ENCODE measurements at places on chromosomes 3 and 15.

DNA sequence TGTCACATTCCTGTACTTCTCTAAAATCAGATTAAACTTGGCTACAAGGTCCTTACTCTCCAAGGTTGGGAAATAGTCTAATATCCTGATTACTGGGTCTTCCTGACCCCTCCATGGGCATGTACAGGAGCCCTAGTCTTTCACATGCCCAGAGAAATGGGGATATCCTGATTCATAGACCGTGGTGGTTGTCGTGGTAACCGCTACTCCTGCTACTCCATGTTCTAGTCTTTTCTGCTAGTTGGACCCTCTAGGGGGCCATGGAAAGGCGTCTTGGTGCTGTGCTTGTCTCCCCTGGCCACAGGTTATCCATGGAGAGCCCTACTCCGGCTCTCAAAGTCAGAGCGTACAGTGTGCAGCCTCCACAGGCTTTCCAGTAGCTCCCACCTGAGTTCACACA, 13.1 kb upstream of the ZBTB38 start:
- DNase-seq, result no peak

- peak; percentile 80 for DNase-seq
Measured at GRCh38 chr3:107117922-107118536, 259.2 kb upstream of the CCDC54 start.

GRCh38 chr3:194269610-194270145, 81.5 kb downstream of the CPN2 start:
- peak; percentile 92 for DNase-seq

- no peak for DNase-seq
Measured at GRCh38 chr3:44439499-44440295, 37.8 kb downstream of the ZNF445 start.

GRCh38 chr3:160319322-160319721, 79.7 kb downstream of the IFT80 start:
- DNase-seq, result no peak

GRCh38 chr3:54917174-54917573, 10.7 kb downstream of the LRTM1 start:
- DNase-seq, result no peak

- DNase-seq, result no peak
Measured at GRCh38 chr15:73573572-73573971, 59.6 kb downstream of the NPTN start.

GRCh38 chr15:81280696-81281455, 43.1 kb downstream of the STARD5 start:
- no peak for DNase-seq

DNA sequence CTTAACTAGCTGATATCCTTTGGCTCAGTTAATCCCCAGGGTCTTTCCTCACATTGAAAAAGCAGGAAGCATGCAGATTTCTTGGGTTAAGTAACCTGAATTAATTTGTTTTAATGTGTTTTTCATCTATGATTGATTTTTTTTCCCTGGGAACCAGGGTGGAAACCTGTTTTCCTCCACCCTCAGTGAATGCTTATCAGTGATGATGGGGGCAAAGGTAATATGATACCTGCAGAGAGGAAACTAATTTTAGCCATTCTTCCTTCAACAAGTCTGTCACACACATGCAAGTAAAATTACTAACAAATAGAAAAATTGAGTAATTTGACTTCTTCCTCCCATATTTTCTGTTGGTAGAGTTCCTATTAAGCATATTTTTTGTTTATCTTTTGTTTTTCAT, 5.9 kb downstream of the CASR start:
- no peak for DNase-seq

GRCh38 chr3:42129014-42129953, 38.1 kb downstream of the TRAK1 start:
- peak; percentile 69 for DNase-seq

- no peak for DNase-seq
Measured at GRCh38 chr3:61429106-61429505, 132.3 kb upstream of the PTPRG start.

- DNase-seq, result no peak
Measured at GRCh38 chr15:51709031-51709430, 27.7 kb downstream of the SCG3 start.

GRCh38 chr15:67100801-67101581, 35.6 kb downstream of the SMAD3 start:
- DNase-seq, result no peak

DNA sequence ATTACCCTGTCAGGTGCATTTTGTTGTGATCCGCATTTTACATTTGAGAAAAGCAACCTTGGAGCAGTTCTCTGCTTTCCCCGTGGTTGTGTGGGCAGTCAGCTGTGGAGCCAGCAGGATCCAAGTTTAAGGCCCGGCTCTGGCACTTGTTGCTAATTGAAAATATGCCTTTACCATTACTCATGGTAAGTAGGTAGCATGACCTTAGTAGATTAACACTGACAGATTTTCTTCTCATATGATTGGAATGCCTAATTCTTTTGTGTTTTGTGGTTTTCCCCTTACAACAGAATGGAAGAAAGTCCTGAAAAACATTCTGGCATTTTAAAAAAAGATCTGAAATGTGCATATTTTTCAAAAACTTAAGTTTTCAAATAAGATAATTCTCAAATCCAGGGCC, 246.5 kb upstream of the LRRN1 start:
- DNase-seq, result no peak

GRCh38 chr3:159825216-159825854, 163.3 kb upstream of the IL12A start:
- DNase-seq, result peak; percentile 33

DNA sequence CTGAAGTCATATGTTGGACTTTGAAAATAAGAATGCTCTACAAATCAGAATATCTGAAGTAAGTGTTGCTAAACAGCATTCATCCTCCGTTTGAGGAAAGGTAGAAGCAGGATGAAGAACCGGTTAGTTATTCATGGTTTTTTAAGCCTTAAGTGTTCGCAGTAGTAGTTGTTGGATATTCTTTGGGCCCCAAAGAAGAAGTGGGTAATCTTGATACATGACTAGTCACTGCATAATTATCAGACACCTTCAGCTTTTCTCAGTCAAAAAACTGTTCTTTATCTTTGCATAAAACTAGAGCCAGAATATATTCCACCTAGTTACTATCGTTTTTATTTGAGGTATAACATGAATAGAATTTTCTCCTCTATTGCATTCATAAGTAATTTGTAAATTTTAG, 13.8 kb downstream of the RAB5A start:
- no peak for DNase-seq

- peak; percentile 72 for DNase-seq
Measured at GRCh38 chr3:66592927-66593625, 92.3 kb upstream of the LRIG1 start.

GRCh38 chr15:58260205-58260724, 122.1 kb downstream of the AQP9 start:
- peak; percentile 44 for DNase-seq

DNA sequence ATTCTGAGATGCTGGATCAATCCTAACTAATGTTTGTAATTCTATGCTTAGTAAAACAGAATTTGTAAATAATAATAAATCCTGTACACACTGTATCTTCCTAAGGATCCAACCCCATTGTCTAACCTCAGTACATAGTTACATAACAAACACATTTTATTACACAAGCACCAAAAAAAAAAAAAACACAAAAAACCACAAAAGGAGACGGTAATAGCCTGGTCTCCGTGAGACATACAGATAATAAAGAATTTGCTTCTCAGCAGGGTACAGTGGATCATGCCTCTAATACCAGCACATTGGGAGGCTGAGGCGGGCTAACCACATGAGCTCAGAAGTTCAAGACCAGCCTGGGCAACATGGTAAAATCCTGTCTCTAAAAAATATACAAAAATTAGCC, 558.7 kb downstream of the MAGI1 start:
- DNase-seq, result no peak

DNA sequence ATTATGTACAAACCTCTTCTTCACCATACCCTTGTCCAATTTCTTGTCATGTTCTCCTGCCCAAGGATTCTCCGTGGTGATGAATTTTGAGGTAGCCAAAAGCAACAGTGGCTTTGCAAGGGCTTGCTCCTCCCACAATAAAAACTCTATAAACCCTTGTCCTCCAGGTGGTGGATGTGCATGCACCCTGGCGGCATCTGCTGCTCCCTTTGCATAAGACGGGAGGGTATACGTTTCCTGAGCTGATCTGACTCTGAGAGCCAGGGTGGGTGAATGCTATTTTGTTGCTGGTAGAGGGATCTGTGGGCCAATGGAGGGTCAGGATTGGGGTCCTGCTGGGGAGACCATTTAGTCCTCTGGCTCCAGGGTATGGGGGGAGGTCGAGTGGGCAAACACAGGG, 5.4 kb downstream of the DNAH1 start:
- DNase-seq, result no peak

GRCh38 chr15:93270937-93271467, 182.0 kb upstream of the RGMA start:
- DNase-seq, result no peak

DNA sequence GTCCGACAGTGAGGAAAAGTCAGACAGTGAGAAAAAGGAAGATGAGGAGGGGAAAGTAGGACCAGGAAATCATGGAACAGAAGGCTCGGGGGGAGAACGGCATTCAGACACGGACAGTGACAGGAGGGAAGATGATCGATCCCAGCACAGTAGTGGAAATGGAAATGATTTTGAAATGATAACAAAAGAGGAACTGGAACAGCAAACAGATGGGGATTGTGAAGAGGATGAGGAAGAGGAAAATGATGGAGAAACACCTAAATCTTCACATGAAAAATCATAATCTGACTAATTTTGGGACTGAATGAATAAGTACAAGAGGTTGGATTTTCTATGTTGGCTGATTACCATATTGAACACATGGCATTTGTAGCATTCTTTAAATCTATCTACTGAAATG, 26.2 kb downstream of the SEC62 start:
- DNase-seq, result no peak

GRCh38 chr15:69579950-69580618, 127.5 kb downstream of the RPLP1 start:
- DNase-seq, result no peak

DNA sequence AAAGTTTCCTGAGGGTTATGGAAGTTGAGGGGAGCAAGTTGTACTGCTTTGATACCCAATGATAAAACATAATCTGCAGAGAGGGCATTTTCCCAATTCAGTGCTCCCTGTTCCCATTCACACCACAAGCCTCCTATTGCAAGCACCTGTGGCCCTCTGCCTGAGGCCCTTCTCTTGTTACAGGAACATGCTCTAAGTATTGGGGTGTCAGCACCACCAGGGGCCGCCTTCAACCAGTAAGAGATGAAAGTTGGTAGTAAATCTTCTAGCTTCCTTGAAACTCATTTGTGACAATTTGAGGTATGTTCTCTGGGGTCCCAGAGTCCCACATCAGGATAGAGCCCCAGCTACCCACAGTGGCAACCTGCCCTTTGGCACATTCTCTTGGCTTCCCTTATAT, 265.4 kb upstream of the ARHGEF26 start:
- peak; percentile 12 for DNase-seq

DNA sequence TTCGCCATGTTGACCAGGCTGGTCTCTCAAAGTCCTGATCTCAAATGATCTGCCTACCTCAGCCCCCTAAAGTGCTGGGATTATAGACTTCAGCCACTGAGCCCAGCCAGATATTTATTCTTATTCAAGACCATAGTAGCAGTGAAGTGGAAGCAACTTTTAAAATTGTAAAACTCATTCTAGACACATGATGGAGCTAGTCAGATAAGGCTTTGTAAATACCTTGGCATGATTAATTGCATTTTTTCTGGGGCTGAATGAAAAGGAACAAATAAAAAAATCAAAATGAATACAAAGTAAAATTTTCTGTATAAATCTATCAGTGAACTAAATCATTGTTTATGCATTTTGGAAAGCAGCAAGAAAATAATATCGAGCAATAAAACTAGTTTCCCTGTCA, 4.1 kb upstream of the MYO1E start:
- DNase-seq, result no peak

- DNase-seq, result peak; percentile 11
Measured at GRCh38 chr3:148036331-148036876, 627.2 kb downstream of the ZIC1 start.

- no peak for DNase-seq
Measured at GRCh38 chr3:167669699-167670098, 16.0 kb upstream of the WDR49 start.

- no peak for DNase-seq
Measured at GRCh38 chr3:122789585-122790273, 3.9 kb downstream of the HSPBAP1 start.

- DNase-seq, result peak; percentile 67
Measured at GRCh38 chr3:70108072-70108471, 108.5 kb downstream of the SAMMSON start.

- no peak for DNase-seq
Measured at GRCh38 chr3:45125550-45126026, 20.6 kb downstream of the CDCP1 start.

DNA sequence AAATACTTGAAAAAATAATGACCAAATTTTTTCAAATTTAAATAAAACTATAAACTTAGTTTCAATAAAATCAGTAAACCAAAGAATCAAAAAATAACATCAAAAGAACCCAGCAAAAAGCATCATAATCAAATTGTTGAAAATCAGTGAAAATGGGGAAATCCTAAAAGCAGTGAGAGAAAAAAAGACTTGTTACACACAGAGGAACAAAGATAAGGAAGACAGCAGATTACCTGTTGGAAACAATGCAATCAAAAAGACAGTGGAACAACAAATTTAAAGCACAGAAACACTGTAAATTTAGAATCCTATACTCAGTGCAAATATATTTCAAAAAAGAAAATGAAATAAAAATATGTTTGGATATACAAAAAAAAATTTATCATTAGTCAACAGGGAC, 156.2 kb upstream of the LMCD1 start:
- DNase-seq, result peak; percentile 44

GRCh38 chr3:192715126-192715525, 12.2 kb downstream of the FGF12 start:
- DNase-seq, result no peak

- no peak for DNase-seq
Measured at GRCh38 chr15:38207621-38208020, 45.0 kb upstream of the SPRED1 start.

DNA sequence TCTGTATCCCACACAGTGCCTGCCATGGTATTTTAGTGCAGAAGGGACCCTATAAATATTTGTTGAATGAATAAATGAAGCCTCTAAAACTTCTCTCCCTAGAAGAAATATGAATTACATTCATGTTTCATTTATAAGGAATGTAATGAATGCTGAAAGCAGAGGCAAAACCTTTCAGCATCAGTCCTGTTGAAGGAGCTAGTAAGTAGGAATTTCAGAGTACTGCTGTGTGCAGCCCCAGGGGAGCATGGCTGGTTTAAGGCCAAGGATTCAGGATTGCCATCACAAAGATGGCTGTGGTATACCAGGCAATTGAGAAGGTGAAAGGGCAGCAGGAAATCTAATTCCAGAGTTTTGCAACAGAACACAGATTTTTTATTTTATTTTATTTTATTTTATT, 1131.4 kb downstream of the IGSF11 start:
- no peak for DNase-seq

DNA sequence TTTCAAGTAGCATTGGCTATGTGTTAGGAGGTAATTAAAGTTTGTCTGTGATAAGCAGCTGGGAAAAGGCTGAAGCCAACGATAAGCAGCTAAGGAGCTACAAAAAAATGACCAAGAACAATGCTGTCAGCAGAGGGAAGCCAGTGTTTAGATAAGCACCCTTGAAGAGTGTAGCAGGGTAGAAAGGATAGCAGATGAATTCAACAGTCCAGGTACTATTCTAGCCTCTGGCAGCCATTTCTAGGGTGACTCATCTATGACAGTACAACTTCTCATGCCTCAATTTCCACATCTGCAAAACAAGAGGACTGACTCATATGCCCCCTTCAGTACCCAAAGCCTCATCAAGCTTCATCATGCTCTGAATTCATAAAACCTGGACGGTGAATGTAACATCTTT, 617.6 kb upstream of the UBE2E2 start:
- peak; percentile 53 for DNase-seq

GRCh38 chr3:159082519-159082918, 280.7 kb downstream of the MFSD1 start:
- no peak for DNase-seq

GRCh38 chr3:128270559-128271492, 117.5 kb downstream of the EEFSEC start:
- peak; percentile 81 for DNase-seq

Measured in mesendoderm (in vitro differentiated cells).